ENCODE measurements at places on chromosomes 6 and 20. TPM values are rescaled to one million over a fixed set of nuclear protein-coding genes. Genes with fewer than 3 reads are reported as not detected.
A peak's percentile ranks its signal among the peaks of the same experiment; 100 is the strongest.

DNA sequence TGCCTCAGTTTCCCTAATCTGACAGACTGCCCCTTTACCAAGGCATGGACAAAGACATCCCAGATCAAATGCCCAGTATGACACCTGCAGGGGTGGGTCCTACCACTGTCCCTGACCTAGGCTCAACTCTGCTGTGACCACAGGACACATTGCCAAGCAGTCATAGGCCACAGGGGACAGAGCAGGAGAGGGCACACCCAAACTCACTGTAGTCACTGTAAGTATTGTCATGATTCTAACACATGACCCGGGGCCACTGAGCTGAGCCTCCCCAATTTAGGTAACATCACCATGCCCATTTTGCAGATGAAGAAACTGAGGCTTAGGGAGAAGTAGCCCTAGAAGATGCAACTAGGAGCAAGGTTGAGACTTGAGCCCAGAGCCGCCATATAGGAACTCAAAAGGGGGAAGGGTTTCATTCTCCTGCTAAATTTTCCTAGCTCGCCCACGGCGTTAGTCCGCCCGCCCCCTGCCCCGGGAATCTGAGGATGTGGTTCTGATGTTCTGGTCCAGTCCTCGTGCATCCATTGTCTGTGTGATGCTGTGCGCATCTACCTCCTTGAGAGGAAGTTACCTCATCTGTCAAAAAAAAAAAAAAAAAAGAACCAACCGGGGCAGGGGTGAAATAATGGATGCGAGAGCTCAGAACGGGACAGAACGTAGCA lies 44.8 kb downstream of the PMEPA1 start:
- no peaks in the 10 kb centered on the region for H3K36me3 ChIP-seq
- no peak overlapping the region for H3K4me3 ChIP-seq
- H3K27me3 ChIP-seq, result no peaks in the 10 kb centered on the region
- H3K4me1 ChIP-seq, result no peaks in the 10 kb centered on the region
- DNase-seq, result no peak

- peaks cover 3% of the 10 kb centered on the region for H3K27me3 ChIP-seq
- H3K36me3 ChIP-seq, result no peaks in the 10 kb centered on the region
- peaks cover 3% of the 10 kb centered on the region for H3K4me1 ChIP-seq
Observed at GRCh38 chr6:159422041-159422984, 253.1 kb downstream of the FNDC1 start.

The PPP1R3D gene
- 5.2 TPM for total RNA-seq

The SEMG1 gene
- total RNA-seq, result not detected

DNA sequence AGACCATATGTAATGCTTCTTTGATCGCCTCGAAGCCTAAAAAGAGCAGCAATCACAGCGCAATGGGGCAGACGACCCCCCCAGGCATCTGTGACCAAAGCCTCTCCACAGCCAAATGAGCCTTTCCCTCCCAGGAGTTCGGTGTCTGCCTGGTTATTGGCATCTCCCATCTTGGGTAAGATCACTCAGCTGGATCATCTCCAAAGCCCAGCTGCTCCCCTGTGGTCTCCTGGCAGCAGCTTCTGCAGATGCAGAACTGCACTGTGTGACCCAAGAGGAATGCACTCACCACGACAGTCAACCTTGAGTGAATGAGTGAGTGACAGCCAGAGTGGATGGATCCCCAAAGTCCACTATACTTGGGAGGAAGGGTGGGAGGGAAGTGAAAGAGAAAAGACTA lies 44.8 kb upstream of the IYD start:
- peaks cover 3% of the 10 kb centered on the region for H3K4me1 ChIP-seq
- H3K27me3 ChIP-seq, result peaks cover 12% of the 10 kb centered on the region
- DNase-seq, result no peak
- no peak overlapping the region for H3K27ac ChIP-seq
- no peaks in the 10 kb centered on the region for H3K36me3 ChIP-seq

GRCh38 chr6:18350271-18350670 lies 36.9 kb upstream of the RNF144B start:
- DNase-seq, result no peak
- peaks cover 9% of the 10 kb centered on the region for H3K27me3 ChIP-seq
- no peak overlapping the region for H3K4me3 ChIP-seq

- peaks cover 10% of the 10 kb centered on the region for H3K4me1 ChIP-seq
- peak overlapping the region; percentile 73 for H3K4me3 ChIP-seq
- DNase-seq, result peak; percentile 35
- no peaks in the 10 kb centered on the region for H3K36me3 ChIP-seq
- no peak overlapping the region for H3K27ac ChIP-seq
- H3K27me3 ChIP-seq, result peaks cover 60% of the 10 kb centered on the region
Observed at GRCh38 chr6:152636609-152637295, 410 bp downstream of the SYNE1 start.

- no peak overlapping the region for H3K4me3 ChIP-seq
- H3K27me3 ChIP-seq, result peaks cover 11% of the 10 kb centered on the region
- H3K4me1 ChIP-seq, result no peaks in the 10 kb centered on the region
- H3K27ac ChIP-seq, result no peak overlapping the region
- no peak for DNase-seq
Observed at GRCh38 chr6:4380881-4381281, 245.5 kb upstream of the ECI2 start.

DNA sequence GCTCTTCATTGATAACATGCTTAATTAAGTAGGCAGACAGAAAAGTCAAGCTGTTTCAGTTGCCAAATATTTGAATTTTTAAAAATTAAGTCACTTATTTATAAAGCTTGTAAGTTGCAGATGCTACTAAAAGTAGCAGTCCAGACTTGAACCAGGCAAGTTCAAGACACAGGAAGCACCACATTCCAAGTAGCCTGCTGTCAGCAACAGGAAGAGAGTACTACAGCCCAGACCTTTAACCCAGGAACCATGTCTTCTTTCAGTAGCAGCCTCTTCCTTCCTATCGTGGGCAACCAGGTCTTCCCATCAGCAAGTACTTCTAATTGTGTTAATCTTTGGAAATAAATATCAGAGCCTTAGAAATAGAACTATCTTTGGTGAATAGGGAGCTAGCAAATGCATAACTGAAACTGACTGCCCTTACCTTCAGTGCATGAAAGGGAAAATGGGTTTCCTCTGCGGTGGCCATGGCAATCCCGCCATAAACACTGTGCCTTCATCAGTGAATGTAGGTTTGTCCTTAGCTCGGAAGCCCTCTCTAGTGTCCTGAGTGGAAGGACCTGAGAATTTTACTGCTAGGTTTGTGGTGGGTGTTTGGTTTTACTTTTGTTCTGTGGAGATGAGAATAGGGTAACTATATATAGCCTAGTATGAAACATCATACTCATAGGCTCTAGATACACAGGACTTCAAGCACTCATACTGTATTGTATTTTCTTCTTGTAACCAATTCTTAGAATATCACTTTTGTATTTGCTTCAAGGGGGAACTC lies 95.6 kb downstream of the SYCP2 start:
- H3K27me3 ChIP-seq, result peaks cover 52% of the 10 kb centered on the region
- H3K4me1 ChIP-seq, result peaks cover 5% of the 10 kb centered on the region

The MROH8 gene
- total RNA-seq, result 5.7 TPM

The HEY2 gene
- total RNA-seq, result 2.3 TPM

DNA sequence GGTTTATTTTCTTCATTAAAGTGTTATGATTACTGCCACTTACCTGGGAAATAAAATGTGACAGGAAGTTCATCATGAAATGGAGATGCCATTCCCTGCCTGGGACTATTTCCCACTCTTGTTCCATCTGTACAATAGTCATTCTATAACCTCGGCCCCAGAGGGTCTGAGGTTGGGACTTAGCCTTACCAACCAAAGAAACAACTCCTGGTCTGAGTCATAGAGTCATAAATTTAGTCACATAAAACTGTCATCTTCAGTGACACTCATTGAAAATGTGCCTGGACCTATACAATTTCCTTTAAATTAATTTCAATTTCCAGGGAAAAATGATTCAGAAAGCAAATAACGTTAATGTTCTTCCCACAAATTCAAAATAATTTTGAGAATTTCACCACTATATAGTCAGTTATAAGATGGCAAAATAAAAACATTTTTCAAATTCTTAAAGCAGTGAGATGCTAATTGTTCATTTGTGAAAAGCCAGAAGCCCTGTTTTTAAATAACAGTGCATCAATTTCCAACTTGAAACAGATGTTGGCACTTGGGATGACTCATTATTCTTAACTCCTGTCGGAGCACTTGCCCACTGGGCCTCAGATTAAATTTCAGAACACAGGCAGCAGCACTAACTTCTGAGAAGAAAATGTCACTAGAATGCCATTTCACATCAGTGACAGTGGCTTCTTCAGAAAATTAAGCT lies 201.2 kb upstream of the SMLR1 start:
- no peak overlapping the region for H3K4me3 ChIP-seq
- H3K27me3 ChIP-seq, result no peaks in the 10 kb centered on the region
- DNase-seq, result no peak
- H3K27ac ChIP-seq, result no peak overlapping the region
- H3K36me3 ChIP-seq, result peaks cover 2% of the 10 kb centered on the region

The TRIM10 gene
- total RNA-seq, result not detected

DNA sequence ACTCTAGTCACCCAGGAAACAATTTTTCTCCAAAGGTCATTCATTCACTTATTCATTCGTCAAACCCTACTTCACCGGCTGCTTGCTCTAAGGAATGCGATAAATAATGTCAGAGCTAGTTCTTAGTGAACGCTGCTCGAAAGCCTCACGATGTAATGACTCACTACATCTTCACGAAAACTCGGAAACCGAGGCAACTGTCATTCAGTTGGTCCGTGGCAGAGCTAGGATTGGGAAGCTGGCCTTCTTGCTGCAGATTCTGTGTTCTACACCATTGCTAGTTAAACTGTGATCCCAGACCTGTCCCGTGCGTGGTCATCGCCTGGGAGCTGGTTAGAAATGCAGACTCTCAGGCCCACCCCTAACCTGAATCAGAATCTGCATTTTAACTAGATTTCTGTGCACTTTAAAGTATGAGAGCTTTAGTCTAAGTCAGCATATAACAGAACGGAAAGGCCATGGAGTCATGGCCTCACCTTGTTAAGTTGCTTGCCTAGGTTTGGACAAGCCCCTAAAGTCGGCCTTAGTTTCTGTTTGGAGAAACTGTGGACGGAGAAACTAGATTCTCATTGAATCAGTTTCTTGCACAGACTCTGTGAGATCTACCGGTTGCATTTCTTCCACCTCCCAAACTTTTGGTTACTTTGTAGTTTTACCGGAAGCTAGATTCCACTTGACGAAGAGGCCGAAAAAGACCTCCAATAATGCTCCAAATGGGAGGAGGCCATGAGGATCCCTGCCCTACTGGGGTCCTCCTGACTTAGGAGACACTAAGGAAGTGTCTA lies 651 bp upstream of the CCND3 start:
- peaks cover 10% of the 10 kb centered on the region for H3K4me1 ChIP-seq
- DNase-seq, result no peak
- no peaks in the 10 kb centered on the region for H3K36me3 ChIP-seq
- peak overlapping the region; percentile 74 for H3K4me3 ChIP-seq

The NKAIN2 gene
- total RNA-seq, result 3.1 TPM

DNA sequence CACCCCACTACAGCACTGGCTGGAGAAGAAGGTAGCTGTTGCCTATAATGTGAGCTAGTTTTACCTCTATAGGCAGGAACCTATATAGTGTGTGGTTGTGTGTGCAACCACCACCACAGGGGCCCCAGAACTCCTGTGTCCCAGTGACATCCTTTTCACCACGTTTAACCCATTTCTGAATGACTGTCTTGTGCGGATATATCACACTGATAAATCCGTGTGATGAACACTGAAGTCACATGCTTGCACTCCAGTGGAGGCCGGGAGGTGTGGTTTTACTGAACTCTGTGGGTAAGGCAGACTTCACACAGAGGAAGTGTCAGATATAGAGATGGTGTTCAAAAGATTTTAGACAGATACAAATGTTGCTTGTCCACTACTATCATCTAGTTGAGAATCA lies 32.5 kb downstream of the SDHAF4 start:
- no peak overlapping the region for H3K4me3 ChIP-seq
- H3K27ac ChIP-seq, result no peak overlapping the region
- no peaks in the 10 kb centered on the region for H3K4me1 ChIP-seq
- no peaks in the 10 kb centered on the region for H3K36me3 ChIP-seq

Data from progenitor cell of endocrine pancreas (in vitro differentiated cells).